T follicular helper cell (primary cell): ENCODE measurements at places on chromosomes 11 and 22.

- DNase-seq, result no peak
Measured at GRCh38 chr11:109945626-109946321, 147.4 kb upstream of the ZC3H12C start.

DNA sequence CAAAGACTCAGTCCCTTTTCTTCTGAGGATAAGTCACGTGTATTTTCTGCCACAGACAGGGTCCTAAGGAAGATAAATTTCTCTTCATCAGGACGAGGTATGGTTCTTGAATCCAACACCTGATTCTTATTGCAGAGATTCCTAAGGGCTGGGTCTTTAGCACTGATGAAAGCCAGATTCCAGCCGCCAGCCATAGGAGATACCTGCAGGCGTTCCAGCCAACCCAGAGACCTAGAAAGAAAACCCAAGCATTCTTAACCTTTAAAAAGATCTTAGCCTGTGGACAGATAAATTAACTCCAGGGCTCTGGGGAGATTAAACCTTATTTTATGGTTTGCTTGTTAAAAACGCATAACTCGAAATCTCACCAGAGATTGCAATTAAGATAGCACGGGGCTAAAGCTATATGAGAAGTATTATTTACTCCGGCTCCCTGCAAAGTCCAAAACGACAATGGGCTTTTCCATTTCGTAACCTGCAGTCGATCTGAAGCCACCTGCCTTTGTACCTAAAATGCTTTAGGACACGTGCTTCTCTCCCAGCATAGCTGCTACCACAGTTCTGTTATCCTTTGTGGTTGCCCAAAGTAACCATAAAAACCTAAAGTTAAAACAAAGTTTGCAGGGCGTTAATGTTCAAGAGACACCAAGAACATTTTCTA is 104.5 kb downstream of the NXPE2 start:
- no peak for DNase-seq

- DNase-seq, result no peak
Measured at GRCh38 chr22:48459859-48460823, 1367.5 kb downstream of the BRD1 start.

- DNase-seq, result no peak
Measured at GRCh38 chr22:19621373-19622060, 92.8 kb upstream of the SEPTIN5 start.

- no peak for DNase-seq
Measured at GRCh38 chr22:23101524-23101923, 31.2 kb downstream of the GNAZ start.

- no peak for DNase-seq
Measured at GRCh38 chr11:111359223-111360149, 19.6 kb downstream of the POU2AF1 start.

DNA sequence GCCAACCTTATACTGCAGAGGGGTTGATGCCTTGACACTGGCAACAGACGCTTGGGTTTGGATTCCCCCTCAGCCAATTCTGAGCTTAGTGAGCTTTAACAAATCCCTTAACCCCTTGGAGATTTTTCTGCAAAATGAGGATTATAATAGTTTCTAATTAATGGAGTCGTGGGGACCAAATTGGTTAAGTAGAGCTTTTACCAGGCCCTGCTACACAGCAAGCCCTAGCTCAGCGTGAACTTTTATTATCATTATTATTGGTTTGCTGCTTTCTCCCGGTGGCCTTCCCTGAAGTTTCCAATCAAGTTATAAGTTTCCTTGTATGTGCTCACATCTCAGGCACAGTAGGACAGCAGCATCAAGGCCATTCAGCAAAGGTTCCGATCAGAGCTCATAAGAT is 156.6 kb upstream of the GUCY1A2 start:
- DNase-seq, result no peak

- DNase-seq, result no peak
Measured at GRCh38 chr11:22779850-22780249, 49.8 kb downstream of the SVIP start.

DNA sequence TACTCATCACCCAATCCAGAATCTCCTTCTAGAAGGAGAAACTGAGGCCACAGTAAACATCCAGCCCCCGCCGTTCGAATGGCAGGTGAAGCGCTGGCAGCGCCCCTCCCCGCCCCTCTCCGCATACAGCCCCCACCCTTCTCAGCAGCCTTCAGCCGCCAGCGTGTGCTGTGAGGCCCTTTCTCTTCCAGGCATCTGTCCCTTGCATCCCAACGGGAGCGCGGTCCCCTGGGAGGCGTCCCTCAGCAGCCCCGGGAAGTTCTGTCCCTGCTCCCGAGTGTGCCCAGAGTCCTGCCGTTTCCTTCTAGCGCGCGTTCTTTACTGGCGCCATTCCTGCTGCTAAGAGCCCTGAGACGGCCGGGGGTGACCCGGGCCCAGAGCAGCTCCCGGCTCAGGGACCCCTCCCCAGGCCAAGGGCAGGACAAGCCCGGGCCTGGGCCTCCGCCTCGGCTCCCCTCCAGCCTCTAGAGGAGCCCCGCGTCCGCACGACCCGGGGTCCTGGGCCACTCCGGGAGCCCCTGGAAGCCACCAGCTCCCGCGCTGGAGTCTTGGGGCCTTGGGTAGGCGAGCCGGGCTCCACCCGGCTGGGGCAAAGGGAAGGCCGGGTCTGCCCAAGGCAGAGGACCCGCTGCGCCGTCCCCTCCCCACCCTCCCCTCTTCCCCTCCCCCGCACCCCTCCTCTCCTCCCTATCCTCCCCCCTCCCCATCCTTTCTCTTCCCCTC is 450.4 kb downstream of the OPCML start:
- no peak for DNase-seq

- DNase-seq, result no peak
Measured at GRCh38 chr22:42078469-42079318, 806 bp upstream of the SMDT1 start.

DNA sequence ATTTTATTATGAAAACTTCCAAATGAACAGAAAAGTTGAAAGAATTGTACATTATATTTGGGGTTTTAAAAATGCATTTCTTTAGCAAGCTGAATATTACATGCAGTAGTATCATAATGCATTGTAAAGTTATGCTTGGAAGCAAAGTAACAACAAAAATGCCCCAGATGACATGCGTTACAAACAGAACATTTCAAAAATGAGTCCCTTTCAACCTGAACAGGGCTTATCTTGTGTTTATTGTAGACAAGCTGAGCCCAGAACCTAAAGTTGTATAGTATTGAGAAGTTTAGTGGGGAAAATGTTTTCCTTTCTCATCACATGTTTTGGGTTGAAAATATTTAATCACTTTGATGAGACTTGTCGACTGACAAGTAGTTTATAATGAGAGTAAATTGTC is 68.8 kb downstream of the CECR2 start:
- DNase-seq, result no peak

GRCh38 chr22:44314425-44315067 is 1.8 kb upstream of the SHISAL1 start:
- DNase-seq, result no peak

DNA sequence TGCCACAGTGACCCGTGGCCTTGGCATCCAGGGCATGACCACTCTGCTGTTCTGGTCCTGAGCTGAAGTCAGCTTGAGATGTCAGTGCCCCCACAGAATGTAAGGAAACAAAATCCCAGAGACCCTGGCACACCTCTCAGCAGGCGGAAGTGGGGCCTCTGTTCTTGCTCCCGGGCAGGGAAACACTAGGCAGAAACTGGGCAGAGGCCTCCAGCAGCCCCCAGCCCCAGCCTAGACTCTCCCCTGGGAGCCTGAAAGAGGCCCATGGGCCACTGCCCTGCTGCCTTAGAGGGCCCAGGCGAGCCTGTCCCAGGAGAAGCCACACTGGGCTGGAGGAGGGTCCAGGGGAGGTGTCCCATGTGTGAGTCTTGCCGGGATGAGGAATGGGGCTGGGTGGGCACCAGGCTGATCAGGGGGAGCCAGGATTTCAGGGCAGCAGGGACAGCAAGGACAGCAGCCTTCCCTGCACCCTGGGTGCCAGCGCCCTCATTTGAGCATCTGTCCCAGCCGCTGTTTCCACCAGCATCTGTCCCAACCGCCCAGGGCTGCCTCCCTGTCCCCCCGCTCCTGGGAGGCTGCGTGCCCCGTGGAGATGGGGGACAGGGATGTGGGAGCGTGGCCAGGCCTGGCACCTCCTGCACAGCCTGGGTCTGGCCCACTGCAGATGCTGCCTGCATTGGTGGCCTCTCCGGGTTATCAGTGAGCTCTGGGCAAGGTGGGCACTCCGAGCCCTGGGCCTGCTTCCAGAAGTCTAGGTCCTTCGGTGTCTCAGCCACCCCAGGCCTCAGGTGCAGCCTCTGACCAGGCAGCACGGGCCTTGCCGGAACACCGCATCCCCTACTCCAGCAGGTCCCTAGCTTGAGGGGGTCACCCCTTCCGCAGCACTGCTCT is 1072.4 kb downstream of the BRD1 start:
- no peak for DNase-seq

DNA sequence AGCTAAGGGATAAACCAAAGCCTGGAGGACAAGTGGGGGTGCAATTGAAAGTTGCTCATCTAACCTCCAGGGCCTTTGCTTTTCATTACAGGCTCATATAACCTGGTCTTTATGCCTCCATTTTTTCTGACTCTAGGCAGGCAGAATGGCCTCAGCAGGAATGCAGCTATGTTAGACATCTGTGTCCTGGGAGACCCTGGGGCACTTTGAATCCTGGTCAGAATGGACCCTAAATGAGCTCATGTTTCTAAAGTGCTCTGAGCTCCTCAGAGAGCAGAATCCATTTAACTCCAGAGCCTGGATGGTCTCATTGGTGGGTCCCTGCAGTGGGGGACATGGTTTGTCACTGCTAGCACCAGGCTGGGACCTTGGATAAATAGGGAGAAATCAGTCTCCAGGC is 177.3 kb downstream of the KIRREL3 start:
- DNase-seq, result no peak

- DNase-seq, result no peak
Measured at GRCh38 chr11:101797335-101797734, 117.5 kb upstream of the CEP126 start.

- DNase-seq, result no peak
Measured at GRCh38 chr11:34358258-34358727, 483 bp upstream of the ABTB2 start.

GRCh38 chr22:49393526-49393925 is 434.1 kb downstream of the BRD1 start:
- no peak for DNase-seq

DNA sequence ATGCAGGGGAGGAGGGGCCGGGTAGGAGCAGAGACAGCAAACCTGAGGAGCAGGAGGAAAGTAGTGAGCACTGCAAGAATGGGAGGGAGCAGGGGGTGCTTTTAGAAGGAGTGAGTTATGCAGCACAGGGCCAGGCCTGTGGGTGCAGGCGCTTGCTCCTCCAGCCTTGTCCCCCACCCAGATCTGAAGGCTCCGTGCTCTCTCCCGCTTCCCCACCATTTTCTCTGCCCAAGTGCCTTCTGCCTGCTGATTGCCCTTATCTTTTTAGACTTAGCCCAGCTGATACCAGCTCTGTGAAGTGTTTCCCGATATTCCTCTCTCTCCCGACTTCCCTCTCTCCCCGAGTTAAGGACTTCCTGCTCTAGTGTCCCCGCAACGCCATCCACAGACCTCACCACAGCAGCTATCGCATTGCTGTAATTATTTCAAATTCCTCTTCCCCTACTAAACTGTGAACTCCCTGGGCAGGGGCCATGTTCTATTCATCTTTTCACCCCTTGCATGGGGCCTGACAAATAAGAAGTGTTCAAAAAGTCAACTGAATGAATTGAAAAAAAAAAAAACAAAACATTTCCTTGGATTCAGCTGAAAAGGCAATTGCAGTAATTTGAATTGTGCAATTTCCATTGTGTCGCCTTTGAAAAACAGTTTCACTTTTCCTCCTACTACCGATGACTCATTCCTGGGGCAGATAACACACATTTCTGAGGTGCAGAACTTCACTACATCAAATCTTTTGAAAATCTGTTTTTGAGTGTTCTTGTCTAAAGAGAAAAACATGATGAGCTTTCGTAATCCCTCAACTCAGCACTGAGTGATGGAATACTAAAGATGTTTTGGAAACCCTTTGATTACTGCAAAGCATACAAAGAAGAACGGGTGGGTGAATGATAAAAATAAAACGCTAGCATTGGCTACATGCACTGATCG is 69.7 kb upstream of the BMAL1 start:
- DNase-seq, result no peak

DNA sequence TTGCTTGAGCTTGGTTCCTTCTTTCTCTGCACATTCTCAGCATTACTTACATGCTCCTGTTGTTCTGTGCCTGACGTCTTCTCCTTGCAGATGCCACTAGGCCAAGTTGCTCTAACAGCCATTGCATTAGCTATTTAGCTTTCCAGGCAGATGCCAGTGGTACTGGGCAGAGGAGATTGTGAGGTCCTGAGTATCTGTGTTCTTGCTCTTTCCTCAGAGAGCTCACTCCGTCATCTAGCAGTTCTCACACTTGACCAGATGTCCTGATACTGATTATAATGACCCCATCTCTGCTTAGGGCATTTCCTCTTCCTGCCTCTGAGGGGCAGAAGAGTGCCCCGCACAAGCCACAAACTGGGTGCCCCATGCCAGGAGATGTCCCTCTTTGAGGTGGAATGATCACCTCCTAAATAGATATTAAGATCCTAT is 30.7 kb downstream of the ARHGAP1 start:
- DNase-seq, result no peak

DNA sequence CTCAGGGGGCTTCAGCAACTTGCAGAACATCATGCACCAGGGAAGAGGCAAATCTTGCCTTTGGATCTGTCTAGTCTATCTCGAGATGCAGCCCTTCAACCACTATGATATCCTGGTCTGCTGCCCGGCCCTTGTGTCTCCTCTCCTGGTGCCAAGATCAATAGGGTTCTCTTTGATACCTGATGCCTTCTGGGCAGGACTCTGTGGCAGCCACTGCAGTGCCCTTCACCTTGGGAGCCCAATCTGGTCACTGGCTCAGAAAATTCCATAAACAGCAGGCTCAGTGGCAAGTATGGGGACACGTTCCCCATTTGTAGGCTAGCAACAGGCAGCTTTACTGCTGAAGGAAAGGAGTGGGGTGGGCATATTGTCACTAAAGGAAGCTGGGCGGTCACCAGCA is 23.4 kb downstream of the SYN3 start:
- DNase-seq, result no peak

DNA sequence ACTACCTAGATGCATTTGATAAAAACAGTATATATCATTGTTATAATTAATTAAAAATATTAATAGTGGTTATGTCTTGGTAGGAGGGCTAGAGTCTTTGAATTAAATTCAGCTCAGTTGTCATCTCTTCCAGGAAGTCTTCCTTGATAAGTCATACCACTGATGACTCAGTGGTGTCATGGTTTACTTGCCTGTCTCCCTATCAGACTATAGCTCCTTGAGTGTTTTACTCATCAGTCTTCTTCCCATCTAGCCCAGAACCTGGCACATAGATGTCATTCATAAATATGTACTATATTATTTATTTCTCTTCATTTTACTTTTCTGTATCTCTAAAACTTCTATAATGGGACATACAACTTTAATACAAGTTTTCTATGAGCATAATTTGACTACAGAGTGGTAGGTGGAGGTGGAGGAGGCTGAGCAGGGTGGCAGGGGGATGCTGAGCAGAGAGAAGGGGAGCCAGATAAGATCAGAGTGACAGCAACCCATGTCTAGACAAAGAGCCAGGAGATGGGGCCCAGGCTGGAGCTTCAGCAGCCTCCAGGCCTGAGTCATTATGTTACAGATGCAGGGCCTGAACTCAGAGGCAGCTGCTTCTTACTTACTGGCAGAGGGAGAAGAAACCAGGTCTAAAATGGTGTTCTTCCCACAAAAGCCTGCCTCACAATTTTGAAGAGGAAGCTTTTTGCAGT is 82.3 kb upstream of the PHOX2A start:
- no peak for DNase-seq

GRCh38 chr22:19546680-19547079 is 22.5 kb upstream of the CLDN5 start:
- DNase-seq, result no peak
